ENCODE measurements at places on chromosomes 12 and 14.

- DNase-seq: no peak
Observed at GRCh38 chr14:74980398-74980730, 22.4 kb upstream of the EIF2B2 start.

DNA sequence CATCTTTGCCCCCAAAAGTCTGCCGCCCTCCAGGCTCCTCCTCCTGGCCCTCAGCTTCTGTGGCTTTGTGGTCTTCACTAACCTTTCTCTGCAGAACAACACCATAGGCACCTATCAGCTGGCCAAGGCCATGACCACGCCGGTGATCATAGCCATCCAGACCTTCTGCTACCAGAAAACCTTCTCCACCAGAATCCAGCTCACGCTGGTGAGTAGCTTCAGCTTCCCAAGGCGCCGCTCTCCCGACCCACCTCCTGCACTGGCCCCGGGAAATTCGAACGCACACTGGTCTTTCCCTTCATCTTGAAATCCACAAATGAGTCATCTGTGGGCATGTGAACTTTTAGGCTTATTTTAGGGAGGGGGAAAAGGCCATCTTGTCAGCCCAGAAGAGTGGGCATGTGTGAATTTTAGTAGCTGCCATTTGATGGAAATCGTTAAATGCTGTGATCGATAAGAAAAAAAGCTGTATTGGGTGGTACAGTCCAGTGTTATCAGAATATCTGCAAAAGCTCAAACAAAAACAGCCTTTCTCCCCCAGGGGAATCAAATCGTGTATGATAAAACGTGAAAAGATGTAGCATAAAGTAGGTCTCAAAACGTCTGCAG lies 700 bp downstream of the SLC35E3 start:
- DNase-seq: peak; percentile 24

- DNase-seq: no peak
Observed at GRCh38 chr14:72154645-72155378, 222.6 kb downstream of the RGS6 start.

GRCh38 chr12:131511391-131511802 lies 199.5 kb upstream of the SFSWAP start:
- DNase-seq: no peak

DNA sequence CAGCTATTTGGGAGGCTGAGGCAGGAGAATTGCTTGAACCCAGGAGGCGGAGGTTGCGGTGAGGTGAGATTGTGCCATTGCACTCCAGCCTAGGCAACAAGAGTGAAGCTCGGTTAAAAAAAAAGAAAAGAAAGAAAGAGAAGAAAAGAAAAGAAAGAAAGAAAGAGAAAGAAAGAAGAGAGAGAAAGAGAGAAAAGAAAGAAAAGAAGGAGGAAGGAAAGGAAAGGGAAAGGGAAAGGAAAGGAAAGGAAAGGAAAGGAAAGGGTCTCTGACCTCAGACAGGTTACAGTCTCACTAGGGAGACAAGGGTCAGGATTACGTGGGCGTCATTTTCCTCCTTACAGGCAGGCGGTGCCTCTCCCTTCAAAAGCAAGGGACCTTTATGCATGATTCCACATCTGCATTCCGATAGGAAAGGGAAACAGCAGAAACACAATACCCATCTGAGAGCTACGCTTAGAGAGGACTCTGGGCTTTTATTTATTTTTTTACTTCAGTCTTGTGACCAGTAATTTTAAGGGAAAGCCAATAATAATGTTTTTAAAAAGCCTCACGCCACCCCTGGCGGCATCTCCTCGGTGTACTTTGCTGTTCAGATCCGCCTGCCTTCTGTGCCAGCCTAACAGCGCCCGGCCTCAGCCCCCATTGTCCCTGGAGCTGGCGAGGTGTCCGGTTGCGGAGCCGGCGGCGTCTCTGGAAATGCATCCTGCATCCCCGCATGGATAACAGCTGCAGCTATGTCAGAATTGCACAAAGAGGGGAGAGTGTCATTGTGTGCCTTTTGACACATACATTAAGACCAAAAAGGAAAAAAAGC lies 945 bp upstream of the HIP1R start:
- peak; percentile 66 for DNase-seq

GRCh38 chr12:123099560-123100192 lies 51.2 kb downstream of the PITPNM2 start:
- no peak for DNase-seq

DNA sequence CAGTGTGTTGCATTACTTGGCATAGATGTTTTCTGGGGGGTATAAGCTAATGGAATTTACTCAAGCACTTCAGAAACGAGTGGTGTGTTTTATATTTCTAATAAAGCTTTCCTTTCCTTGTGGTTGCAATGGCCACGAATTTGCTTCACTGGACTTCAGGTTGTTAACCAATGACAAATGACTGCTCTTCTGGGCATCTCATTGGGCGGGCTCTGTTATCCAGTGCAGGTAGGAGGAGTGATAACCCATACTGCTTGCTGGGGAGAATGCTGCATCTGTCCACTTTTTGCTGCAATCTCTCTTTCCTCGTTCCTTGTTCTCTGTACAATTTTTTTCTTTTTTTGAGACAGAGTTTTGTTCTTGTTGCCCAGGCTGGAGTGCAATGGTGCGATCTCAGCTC lies 80.0 kb upstream of the RPH3A start:
- DNase-seq: no peak

DNA sequence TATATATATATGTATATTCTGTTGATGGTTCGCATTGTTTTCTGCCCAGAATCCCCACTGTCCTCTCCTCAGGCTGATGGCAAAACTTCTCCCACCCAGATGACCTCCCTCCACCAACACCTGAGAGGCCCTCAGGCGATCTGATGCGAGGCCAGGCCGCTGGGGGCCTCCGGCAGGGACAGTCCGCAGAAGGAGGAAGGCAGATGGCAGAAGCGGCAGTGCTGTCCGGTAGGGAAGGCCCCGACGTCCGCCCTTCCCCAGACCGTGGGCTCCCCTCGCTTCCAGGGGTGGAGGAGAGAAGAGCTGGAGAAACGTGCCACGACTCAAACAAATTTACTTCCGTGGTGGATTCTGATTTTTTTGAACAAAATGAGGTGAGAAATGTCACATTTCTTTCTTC lies 178.3 kb upstream of the RGS6 start:
- DNase-seq: no peak

DNA sequence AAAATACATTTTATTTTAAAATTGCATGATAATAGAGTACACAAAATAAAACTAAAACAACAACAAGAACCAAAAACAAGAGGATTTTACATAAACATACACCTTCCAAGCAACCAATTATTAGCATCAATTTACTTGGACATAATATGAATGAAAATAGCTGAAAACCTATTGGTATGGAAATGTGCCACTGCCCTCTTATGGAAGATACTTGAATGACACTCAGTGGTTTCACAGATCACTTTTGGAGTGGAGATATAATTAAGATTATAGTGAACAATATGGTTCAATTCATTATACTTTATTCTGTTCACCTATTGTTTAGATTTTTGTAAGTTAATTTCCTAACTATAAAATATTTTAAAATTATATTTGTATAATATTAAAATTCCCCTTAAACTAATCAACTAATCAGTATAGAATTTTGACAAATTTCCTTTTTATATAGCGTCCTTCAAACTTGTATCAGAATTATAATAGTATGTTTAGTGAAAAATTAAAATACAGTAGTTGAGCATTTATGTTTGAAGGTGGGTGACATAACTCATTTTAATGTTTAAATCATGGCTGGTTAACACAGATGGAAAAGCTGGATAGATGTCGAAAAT lies 70.1 kb downstream of the SLC6A15 start:
- peak; percentile 14 for DNase-seq

DNA sequence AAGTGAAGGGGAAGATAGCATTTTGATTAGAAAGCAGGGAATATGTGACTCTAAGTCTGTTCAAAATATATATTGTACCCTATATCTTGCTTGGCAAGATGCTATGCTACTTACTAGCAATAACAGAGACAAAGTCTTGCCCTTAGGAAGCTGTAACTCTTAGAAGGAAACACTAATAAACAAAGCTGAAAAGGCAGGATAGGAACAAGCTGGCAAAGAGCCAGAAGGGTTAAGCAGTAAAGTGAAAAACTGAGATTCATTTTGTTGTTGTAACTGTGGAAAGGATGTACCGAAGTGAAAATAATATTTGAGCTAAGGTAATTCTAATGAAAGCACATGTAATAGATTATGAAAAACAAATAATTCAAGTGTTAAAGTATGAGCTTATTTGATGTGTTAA lies 527.1 kb upstream of the FLRT2 start:
- no peak for DNase-seq

DNA sequence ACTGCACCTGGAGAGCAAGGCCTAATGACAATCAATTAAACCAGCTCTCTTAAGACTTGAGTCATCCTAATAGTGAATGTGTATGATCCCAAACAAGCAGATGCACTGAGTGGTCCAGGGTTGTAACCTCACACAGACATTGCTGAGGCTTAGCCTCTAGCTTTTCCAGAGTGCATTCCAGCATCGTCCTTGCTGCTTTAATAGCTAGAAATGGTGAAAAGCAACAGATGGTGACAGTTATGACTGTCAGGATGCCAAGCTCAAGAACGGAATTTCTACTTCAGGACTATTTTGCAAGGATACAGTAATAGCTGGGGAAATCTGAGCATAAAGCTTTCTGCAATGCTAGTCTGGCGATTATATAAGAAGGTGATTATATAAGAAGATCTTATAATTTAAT lies 34.6 kb downstream of the PTPRR start:
- no peak for DNase-seq
